ENCODE measurements at places on chromosomes 2 and 18.

- no peak for DNase-seq
Measured at GRCh38 chr18:6405237-6406074, 9.3 kb downstream of the L3MBTL4 start.

- DNase-seq = no peak
Measured at GRCh38 chr18:72161691-72162090, 382.5 kb downstream of the CBLN2 start.

- no peak for DNase-seq
Measured at GRCh38 chr2:122433123-122433754, 677.8 kb downstream of the TSN start.

GRCh38 chr18:40407909-40408308 is 1547.1 kb upstream of the PIK3C3 start:
- no peak for DNase-seq

DNA sequence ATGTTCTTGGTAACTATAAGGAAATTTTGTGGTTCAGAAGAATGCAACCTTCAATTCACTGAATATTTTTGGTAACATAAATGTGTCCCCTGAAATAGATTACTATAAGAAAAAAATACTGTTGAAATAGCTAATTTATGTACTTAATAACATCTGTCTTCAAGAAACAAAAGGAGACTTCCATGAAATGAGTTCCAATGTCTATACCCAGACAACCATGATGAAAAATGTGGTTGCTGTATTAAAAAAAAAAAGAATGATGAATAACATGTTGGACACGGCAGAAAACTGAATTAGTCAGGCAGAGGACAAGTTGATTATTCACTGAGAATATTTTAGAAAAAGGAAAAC is 98.5 kb downstream of the TACR1 start:
- no peak for DNase-seq

GRCh38 chr2:71215447-71215846 is 11.5 kb downstream of the PAIP2B start:
- DNase-seq = no peak

DNA sequence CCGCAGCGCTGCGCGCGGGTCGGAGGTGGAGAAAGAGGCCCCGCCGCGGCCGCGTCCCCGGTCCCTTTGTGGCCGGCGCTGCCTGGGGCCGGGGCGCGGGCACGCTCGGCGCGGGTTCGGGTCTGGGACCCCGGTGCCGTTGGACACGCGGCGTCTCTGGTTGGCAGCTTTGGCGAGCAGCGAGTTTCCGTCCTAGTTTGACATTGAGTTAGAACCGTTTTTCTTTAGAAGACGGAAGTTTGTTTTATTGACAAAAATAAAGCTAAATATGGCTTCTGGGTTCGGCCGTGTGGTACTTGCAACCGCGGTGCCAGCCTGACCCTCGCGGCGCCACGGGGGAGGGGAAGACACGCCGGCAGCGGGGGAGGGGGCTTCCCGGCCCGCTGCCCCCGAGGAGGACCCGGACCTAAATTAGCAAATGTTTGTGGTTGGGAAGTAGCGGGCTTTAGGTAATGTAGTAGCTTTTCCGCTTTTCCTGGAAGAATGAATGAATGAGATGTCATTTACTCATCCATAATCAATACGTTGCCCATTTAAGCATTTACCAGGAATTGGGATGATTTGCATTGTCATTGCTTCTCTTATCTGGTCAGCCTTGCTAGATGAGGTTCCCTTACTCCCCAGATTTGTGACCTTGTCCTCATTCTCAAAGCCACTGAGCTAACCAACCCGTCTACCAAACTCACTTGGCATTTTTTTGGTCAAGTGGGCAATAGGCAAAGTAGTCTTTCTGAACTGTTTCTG is 530 bp downstream of the GALNT1 start:
- DNase-seq = peak; percentile 38

- DNase-seq = no peak
Measured at GRCh38 chr2:188076149-188077056, 215.3 kb upstream of the GULP1 start.

GRCh38 chr2:41234093-41234492 is 782.2 kb upstream of the SLC8A1 start:
- no peak for DNase-seq

GRCh38 chr2:234919711-234920110 is 32.1 kb upstream of the SH3BP4 start:
- no peak for DNase-seq

- DNase-seq = no peak
Measured at GRCh38 chr2:170502361-170503130, 212.6 kb upstream of the SP5 start.

GRCh38 chr2:119062652-119063051 is 95.9 kb downstream of the C1QL2 start:
- no peak for DNase-seq

GRCh38 chr2:201654616-201655384 is 11.5 kb upstream of the TMEM237 start:
- DNase-seq = no peak

- DNase-seq = no peak
Measured at GRCh38 chr2:18787726-18788125, 198.4 kb upstream of the NT5C1B start.

GRCh38 chr2:6885968-6886367 is 8.4 kb downstream of the RSAD2 start:
- DNase-seq = no peak

DNA sequence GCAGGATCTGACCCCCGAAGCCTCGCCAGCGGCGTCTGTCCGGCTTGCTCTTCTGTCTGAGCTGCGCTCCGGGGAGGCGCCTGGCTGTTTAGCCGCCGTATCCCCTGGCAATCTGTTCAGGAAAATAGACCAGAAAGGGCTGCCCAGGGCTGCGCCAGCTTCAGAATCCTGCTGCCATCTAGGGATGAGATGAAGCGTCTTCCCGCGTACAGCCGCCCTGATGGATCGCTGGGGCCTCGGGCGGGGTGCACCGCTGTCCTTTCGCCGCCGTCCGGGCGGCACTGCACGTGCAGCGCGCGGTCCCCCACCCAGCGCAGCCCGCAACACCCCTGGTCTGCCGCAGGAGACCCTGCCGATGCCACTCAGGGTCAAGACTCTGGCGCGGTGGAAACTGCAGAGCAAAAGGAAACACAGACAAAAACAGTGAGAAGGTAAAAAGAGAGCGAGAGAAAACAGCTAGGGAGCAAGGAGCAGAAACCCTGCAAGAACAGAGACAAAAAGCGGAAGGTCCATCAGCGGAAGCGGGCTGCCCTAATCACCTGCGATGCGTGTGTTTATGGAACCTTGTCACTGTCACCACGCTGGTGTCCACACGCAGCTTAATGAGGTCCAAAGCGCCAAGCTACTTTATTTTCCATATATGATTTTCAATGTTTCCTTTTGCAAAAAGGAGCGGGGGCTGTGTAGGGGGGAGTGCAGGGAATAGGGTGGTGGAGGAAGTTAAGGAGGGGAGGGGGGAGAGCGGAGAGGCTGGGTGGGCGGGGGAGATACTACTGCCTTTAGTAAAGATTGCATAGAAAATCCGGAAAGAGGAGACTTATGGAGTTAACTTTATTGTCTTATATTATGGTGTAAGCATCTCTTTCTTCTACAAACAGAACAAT is 2113.3 kb upstream of the PIK3C3 start:
- DNase-seq = no peak

Data from activated T-cell treated with anti-CD3 and anti-CD28 coated beads, Interleukin-2, amount 50 U/mL, for 1 hour (primary cell).